Body of pancreas (tissue), 4 donors: ENCODE measurements at places on chromosomes 1 and 21. TPM values are rescaled to one million over a fixed set of nuclear protein-coding genes. Genes with fewer than 3 reads are reported as not detected.

- no peak for DNase-seq
- no peak overlapping the region for H3K27ac ChIP-seq
- H3K4me1 ChIP-seq: no peaks in the 10 kb centered on the region
- H3K4me3 ChIP-seq: no peak overlapping the region
- H3K27me3 ChIP-seq: no peaks in the 10 kb centered on the region
These were observed 53.6 kb upstream of the ARTN start for GRCh38 chr1:43879996-43880395.

- no peaks in the 10 kb centered on the region for H3K36me3 ChIP-seq
- H3K4me3 ChIP-seq: no peak overlapping the region
- H3K27me3 ChIP-seq: no peaks in the 10 kb centered on the region
- H3K4me1 ChIP-seq: peaks cover 20% of the 10 kb centered on the region
- no peak for DNase-seq
These were observed 48.7 kb downstream of the IRF2BP2 start for GRCh38 chr1:234561319-234561718.

DNA sequence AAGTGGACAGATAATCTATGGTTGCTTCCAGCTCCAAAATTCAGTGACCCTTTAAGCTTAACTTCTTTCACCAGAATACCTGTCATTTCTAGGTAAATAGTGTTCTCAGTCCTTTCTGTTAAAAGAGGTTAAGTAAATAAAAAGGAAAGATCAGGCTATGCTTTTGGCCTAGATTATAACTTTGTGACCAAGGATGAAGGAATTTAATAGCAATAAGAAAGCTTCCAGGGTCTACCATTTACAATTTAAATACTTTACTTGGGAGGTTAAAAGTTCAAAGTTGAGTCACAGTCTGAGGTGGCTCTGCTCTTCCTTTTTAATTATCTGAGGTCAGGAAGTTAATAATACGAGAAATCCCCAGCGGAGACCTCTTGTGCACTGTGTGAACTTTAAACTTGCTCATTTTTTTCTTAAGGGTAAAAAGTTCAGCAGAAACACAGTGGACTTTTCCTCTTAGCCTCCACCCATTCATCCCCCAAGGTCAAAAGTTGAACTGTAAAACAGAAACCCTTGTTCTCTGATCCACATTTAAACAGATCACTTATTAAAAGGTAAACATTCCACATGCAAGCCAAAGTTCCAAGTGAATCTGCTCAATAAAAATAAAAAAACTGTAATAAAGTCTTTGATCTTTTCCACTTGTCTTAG lies 187.1 kb downstream of the NRIP1 start:
- H3K27me3 ChIP-seq: no peaks in the 10 kb centered on the region
- DNase-seq: no peak
- no peaks in the 10 kb centered on the region for H3K36me3 ChIP-seq
- H3K4me1 ChIP-seq: peaks cover 14% of the 10 kb centered on the region
- H3K27ac ChIP-seq: no peak overlapping the region
- no peak overlapping the region for H3K4me3 ChIP-seq

CATSPERE gene
- total RNA-seq: 2.3 TPM

DNA sequence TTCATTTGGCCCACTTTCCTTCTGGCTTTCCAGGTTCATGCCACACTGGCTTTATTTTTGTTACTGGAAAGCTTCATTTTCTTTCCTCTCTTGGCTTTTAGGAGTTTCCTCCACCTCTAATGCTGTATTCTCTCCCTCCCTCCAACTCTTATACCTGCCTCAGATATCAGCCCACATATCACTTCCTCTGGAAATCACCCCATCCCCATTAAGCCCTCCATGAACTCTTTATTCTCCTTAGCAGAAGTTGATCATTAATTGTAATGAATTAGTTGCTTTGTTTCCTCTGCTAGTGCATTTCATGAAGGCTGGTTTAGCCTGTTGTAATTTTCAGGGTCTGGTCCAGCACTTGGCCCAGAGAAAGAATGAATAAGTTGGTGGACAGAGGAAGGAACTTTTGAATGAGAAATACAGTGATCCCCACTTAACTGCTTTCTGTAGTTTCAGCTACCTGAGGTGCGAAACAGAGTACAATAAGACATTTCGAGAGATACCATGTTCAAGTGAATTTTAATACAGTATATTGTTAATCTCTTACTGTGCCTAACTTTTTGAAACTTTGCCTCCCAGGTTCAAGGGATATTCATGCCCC lies 1.7 kb downstream of the SOAT1 start:
- H3K4me3 ChIP-seq: no peak overlapping the region
- H3K4me1 ChIP-seq: peaks cover 46% of the 10 kb centered on the region
- peak overlapping the region; percentile 94 for H3K27ac ChIP-seq
- H3K27me3 ChIP-seq: no peaks in the 10 kb centered on the region
